ENCODE measurements at places on chromosomes 3 and 15.

DNA sequence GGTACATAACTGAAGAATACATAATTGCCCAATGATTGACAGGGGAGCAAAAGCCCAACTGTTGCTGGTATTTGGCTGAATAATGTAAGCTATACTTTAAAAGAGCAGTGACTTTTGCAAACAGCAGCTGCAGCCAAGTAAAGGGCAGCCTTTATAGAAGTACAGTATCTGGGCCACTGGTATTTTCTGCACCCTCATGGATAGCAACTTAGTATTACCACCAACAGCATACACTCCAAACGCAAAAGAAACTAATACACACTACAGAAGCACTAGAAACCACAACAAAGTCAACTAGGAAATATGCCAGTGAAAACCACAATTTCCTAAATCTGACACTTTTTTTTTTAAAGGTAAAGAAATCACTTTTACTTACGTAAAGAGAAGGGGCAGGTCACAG is 206.1 kb downstream of the TIGIT start:
- DNase-seq = no peak

DNA sequence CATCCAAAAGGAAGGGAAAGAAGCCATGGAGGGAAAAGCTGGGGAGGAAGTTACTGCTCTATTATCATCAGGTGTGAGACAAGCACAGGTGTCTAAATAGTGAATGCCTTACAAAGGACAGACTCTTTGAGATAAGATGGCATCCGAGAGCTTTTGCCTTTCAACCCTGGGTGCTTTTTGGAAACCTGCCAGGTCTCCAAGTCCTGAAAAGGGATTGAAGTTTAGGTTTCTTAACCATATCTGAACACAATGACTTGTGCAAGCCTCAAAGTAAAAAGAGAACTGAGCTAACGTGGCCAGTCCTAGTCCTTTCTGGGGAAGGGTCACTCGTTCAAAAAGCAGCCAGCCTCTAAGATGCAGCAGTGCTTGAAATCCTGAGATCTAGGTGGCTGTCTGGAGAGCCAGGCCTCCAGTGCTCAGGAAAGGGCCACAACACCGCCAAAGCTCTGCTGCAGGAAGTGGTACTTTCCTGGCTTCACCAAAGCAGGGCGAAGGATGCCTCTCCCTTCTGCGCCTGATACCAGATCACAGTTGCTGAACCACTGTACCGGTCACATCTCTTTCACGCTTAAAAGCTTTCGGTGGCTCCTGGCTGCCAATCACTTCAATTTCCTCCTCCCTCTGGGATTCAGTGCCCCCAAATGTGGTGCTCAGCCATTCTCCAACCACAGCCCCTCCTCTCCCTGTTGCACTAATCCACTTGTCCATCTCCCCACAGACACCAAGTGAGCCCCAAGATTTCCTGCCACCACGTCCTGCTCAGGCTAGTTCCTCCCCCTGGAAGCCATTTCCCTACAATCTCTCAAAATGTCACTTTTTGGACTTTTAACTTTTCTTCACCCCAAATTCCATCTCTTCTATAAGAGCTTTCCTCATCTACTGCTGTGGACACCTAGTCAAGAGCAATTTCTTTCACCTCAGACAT is 104.1 kb upstream of the LPP start:
- DNase-seq = no peak

- no peak for DNase-seq
Measured at GRCh38 chr3:178966299-178967176, 105.1 kb downstream of the ZMAT3 start.

DNA sequence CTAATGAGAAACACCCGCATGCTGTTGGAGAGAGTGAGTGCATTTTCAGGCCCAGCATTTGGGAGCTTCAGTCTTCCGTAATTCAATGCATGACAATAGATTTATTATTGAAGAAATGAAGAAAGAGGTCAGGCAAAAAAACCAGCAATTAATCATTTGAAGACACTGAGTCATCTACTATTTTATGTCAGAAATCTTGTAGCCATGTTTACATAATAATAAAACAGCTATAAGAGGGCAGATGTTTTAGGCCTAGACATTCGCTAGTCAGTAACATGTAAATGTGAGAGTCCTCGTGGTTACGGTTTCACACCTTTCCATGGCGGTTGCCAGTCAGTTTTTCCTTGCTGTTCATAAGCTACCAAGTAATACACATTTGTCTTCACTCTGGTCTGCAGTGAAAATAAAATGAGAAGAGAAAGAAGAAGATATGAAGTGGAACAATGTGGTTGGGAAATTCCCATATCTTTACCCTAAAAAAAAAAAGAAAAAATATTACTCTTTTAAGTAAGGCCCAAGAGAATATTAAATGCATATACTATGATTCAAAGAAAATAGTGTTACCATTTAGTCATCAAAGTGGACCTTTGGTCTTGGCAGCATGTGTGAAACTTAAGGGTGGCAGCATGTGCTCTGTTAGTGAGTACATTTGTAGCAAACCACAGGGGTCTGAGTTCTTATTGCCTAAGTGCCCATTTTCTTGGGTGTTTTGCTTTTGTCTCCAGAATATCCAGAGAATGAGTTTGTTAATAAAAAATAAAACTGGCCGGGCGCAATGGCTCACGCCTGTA is 140.5 kb upstream of the TBL1XR1 start:
- DNase-seq = no peak

DNA sequence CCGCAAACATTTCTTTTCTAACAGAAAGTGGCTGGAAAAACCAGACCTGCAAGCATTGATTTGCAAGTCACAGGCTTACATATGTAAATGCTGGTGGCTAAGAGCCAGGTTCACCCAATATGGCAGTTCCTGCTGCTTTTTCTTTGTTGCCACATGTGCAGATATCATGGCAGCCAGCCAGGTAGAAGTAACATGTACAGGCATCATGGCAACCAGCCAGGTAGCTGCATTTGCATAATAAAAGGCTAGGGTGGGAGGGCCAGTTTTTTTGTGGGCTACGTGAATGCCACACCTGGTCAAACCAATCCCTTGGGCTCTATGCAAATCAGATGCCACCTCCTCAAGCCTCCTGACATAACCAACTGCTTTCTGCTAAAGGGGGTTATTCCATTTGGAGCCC is 2.8 kb upstream of the SMCO1 start:
- no peak for DNase-seq

DNA sequence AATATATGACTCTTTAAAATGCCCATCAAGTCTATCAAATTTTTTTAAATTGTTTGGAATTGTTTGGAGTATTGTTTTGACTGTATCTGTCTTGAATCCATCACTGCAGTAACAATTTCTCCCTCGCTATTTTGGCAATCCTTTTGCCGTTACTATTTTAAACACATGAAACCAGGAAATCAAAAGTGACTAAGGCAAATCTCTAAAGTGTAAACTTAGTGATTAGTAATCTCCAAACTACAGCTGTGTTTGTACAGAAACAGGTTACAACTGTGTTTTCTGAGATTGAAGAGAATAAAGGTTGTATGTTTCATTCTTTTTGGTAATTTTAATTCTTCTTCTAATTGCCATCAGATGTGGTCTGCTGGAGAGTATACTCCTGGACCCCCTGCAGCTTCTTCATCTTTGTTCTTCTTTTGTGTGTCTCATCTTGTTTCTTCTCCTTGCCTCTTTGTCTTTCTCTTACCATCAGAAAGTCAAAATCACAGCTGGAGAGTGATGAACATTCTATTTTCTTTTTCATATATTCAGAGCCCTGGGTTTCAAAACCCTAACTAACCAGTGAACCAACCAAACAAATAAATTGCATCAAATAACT is 465.4 kb downstream of the RBMS3 start:
- no peak for DNase-seq

DNA sequence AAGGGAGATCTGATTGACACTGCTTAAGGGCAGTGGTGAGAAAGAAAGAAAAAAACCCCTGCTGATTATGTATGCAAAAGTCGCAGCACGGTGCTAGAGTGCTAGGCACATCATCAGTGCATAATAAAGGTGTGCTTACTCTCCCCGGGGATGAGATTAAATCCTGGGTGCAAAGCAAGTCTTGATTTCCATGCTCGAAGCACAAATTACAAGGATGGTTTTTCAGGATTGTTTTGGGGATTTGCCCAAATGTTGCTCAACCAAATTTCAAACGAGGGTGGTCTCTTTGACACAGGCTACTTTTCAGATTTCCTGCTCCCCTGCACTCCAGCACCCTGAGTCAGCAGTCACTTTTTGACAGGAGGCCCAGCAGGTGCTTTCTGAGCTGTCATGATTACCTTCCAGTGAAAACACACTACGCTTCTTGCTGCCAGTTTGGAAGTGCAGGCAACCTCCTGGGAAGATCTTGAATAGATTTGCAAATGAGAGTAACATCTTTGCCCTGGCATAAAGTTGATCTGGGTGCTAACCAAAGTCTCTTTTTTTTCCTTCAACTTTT is 167.5 kb upstream of the TRIM42 start:
- no peak for DNase-seq

- DNase-seq = no peak
Measured at GRCh38 chr3:129060276-129061022, at the start of gene GP9. TSS of gene GP9 (plus strand) at chr3:129060779. CDS start at chr3:129061740, 961 bp downstream.

GRCh38 chr3:115341208-115341607 is 194.1 kb upstream of the ZBTB20 start:
- DNase-seq = no peak

GRCh38 chr15:45402955-45403877 is 24.9 kb upstream of the GATM start:
- peak; percentile 37 for DNase-seq

DNA sequence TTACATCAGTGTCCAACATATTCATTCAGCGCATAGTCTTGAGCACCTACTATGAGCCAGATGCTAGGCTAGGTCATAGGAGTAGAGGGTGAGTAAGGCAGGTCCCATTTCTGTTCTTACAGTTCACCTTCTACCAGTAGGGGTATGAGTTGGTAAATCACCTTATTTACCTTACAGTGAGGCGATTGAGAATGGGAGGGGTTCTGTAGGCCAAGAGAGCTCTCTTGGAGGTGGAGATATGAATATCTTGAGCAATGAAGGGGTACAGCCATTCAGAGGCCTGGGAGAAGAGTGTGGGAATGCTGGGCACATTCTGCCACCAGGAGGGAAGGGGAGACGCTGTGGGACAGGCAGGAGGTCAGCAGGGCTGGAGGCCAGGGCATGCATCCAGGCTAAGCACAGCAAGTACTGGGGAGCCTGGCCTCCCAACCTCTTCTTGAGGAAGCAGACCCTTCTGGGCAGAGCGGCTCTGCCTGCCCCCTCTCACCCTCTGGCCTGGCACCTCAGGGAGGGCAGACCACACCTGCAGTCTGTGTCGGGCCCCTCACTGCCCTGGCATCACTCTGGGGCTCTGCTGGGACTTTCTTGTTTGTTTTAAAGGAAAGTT is 123.4 kb downstream of the EEFSEC start:
- DNase-seq = no peak

DNA sequence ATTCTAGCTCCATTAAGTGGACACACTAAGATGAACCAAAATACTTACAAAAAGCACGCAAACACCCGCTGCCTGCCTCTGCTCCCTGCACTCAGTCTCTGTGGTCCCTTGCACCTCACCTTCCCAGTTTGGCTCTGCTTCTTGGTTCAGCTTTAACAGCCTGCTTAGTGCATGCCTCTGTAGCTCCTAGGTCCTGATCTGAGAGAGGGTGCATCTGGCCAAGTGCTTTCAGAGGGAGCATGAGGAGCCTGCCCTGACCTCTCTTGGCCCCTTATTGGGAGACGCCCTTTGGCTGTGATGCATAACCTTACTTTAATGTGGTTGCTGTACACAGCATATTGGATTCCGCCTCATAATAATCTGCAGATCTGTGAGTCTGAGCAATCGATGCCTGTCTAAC is 21.2 kb upstream of the ATP10A start:
- no peak for DNase-seq

DNA sequence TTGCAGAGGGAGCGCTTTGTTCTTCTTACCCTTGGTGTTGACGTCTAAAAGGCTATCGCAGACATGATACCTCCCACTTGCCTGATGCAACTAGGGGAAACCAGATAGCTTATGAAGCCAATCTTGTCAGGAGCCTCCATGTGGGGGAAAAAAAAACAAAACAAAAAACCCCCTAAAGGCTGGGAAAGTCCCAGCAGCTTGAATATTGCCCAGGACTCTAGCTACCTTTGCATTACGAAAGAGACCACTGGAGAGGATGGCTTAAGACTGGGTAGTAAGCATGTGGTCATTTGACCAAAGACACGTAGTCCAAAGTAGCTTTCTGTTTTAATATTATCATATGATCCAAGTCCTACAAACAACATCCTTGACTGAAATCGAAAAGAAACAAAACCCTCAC is 120.7 kb upstream of the WNT5A start:
- no peak for DNase-seq

DNA sequence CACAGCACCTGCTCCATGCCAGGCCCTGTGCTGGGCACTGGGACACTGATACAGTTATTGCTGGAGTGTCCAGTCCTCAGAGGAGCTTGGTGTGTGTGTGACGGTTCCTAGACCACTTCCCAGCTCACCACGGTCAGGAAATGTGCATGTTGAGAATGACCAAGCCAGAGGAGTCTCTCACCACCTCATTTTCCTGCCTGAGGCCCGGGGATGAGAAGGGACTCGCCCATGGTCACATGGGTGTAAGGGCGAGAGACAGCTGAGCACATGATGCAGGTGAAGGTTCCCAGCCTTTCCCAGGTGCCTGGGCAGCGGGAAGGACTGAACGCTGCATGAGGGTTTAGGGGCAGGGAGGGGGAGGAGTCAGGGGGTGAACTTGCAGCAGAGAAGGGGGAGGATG is 180.9 kb upstream of the TLE3 start:
- DNase-seq = no peak

DNA sequence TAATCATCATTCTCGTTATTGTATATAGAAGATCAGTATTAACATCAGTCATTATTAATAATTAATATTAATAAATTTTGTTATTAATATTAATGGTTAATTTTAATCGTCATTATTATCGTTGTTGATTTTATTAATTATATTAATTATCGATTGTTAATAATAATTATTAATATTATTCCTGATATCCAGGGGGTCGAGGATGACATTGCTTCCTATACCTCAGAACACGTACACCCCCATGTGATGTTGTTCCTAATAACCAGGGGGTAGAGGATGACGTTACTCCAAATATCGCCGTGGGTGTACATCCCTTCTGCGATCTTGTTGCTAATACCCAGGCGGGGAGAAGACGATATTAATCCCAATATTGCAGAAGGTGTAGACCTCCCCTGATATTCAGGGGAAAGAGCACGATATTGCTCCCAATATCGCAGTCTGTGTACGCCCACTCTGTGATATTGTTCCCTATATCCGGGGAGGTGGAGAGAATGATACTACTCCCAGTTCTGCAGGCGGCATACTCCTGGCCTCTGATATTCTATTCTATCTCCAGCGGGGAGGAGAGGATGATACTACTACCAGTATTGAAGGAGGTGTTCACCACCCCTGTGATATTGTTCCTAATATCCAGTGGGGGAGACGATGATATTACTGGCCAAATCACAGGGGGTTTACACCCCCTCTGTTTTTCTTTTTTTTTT is 22.3 kb upstream of the BMF start:
- no peak for DNase-seq

DNA sequence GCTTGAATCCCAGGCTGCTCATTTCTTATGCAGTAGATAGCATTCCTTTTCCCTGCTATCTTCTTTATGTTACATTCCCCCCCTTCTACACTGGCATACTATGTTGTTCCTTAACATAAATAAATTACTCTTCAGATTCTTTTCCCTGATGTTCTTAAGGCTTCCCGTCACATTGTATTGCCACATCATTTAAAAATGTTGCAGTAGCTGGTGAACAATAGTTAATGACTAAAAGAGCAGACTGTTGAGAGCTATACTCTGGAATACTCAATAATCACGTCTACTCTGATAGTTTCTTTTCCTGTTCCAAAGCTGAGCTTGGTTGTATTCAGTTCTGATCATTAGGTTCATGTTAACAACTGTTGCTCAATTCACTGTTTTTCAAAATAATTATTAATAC is 219.9 kb downstream of the CHST2 start:
- no peak for DNase-seq

GRCh38 chr15:63075015-63075983 is 32.8 kb downstream of the TPM1 start:
- no peak for DNase-seq

Data from HuH-7.5 (cell line).